ENCODE measurements at places on chromosomes 6 and 20.

- no peak for DNase-seq
Observed at GRCh38 chr6:167479901-167480648, 155.2 kb downstream of the TTLL2 start.

- DNase-seq = no peak
Observed at GRCh38 chr20:46774236-46774635, 64.8 kb downstream of the SLC2A10 start.

- peak; percentile 58 for DNase-seq
Observed at GRCh38 chr6:165662041-165662748, 846 bp downstream of the PDE10A start.

GRCh38 chr20:23658989-23659609, 21.3 kb upstream of the CST3 start:
- DNase-seq = no peak

- no peak for DNase-seq
Observed at GRCh38 chr20:6525447-6526303, 241.8 kb upstream of the BMP2 start.

DNA sequence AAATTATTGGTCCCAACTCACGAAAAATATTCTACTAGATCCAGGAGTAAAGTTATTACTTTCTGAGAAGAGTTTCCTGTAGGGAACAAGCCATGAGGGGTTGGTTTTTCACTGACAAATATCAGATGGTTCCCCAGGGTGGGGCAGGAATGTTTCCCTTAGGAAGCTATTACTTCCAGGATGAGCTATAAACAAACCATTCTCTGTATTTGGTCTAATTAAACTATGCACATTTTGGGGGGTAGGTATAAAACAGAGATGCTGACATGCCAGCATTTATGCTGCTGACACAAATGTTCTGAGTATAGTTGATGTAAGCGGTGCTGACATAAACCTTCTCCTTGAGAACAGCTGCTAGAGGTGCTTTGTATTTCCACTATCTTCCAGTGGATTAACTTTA, 54.2 kb downstream of the OGFRL1 start:
- DNase-seq = no peak

- no peak for DNase-seq
Observed at GRCh38 chr6:142956726-142957125, 11.8 kb upstream of the HIVEP2 start.

DNA sequence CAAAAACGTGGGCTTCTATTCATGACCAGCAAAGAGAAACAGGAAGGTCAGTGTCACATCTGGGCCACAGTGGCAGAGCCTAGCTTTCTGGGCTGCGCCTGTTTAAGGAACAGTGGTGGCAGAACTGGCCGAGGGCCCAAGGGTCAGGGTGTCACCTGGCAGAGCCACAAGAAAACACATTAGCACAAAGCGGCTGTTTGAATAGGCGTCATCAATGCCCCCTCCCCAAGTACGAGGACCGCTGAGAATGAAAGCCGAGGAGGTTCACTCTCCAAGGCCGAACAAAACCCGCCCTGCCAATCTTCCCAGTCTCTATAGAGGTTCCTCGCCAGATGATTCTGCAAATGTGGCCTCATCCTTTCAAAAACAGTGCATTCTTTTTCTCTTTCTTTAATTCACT, 125.2 kb upstream of the TRAF3IP2 start:
- no peak for DNase-seq

DNA sequence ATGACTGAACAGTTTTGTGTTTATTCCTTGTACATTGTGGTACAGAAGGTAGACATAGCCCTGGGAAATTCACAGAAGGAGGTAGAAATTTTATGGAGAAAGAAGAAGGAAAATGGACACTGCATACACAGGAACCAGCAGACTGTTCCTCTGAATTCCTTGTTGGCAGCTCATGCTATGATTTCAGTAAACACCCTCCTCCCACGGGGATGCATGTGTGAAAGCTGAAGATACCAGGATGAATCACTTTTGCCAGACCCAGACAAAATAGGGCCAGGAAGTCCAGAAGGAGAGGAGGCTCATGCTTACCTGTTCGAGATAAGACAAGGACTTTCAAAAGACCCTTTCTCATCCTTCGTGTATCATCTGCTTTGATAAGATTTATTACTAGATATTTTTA, 110.3 kb upstream of the GGTLC1 start:
- DNase-seq = no peak

- DNase-seq = no peak
Observed at GRCh38 chr6:118813775-118814174, 80.2 kb upstream of the ASF1A start.

- DNase-seq = no peak
Observed at GRCh38 chr6:142735204-142735603, 209.8 kb downstream of the HIVEP2 start.

GRCh38 chr6:126388104-126388598, 48.2 kb downstream of the CENPW start:
- DNase-seq = no peak

DNA sequence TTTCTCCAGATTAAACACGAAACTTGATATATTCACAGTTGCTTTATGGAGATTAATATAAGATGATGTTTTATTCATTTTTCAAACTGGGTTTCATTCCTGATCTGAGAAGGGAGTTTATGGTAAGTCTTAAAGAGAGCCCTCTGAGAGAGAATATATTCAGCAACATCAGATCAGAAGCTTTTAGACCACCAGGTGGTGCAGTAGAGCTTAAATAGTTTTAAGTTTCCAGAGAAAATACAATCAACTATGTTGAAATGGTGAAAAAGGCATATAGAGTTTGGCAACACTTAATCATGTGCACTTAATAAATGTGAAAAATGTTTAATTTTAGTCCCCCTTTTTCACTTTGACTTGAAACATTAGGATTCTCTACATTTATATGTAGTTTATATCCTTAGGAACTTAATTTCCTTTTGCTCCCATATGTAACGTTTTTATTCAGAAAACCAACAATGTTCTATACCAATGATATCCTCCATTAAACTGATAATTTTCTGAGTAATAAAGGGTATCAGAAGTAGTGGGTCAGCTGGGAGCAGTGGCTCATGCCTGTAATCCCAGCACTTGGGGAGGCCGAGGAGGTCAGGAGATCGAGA, 86.4 kb upstream of the CLDN20 start:
- DNase-seq = no peak

GRCh38 chr6:52499026-52499425, 77.8 kb downstream of the TRAM2 start:
- DNase-seq = no peak

- DNase-seq = no peak
Observed at GRCh38 chr20:17710379-17711266, 10.9 kb downstream of the BANF2 start.

DNA sequence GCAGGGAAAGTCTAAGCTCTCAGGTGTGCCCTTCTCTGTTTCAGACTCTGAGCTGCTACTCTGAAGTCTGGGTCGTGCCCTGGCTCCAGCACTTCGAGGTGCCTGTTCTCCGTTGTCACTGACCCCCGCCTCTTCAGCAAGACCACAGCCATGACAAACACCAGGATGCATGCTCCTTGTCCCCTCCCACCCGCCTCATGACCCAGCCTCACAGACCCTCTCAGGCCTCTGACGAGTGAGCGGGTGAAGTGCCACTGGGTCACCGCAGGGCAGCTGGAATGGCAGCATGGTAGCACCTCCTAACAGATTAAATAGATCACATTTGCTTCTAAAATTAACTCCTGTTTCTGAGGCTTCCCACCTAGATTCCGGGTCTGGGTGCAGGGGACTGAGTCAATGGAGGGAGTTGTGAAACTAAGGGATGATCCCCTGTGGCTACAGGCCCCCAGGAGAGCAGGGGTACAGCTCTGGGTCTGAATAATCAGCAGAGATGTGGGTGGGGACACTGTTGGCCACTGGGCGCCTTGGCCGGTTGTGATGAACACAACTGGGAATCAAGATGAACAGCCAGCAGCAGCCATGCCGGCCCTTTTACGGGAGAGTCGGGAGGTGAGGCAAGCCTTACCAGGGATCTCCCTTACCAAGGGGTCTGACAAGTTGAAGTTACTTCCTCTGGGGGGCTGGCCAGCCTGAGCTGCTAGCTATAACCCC, 10.7 kb downstream of the CST7 start:
- no peak for DNase-seq

DNA sequence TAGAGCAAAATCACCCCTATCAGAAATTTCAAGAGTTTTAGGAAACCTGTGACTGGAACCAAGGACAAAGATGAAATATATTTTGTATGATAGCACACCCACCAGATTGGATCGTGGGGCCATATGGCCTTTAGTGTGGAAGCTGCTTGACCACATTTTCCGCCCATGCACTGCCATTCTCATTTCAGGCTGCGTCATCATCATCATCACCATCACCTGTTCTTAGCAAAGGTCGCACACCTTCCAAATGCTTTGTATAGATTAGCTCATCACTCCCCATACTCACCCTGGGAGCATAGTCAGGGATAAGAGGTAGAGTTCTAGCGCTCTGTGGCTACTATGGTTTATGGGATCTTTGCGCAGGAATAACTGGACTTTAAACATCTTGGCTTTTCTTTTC, 185.7 kb downstream of the MTHFD1L start:
- no peak for DNase-seq

GRCh38 chr20:36548006-36548315, 6.6 kb downstream of the MYL9 start:
- no peak for DNase-seq

- no peak for DNase-seq
Observed at GRCh38 chr6:97304701-97305100, 21.7 kb upstream of the MMS22L start.

- no peak for DNase-seq
Observed at GRCh38 chr20:50245498-50246366, 55.1 kb downstream of the CEBPB start.

DNA sequence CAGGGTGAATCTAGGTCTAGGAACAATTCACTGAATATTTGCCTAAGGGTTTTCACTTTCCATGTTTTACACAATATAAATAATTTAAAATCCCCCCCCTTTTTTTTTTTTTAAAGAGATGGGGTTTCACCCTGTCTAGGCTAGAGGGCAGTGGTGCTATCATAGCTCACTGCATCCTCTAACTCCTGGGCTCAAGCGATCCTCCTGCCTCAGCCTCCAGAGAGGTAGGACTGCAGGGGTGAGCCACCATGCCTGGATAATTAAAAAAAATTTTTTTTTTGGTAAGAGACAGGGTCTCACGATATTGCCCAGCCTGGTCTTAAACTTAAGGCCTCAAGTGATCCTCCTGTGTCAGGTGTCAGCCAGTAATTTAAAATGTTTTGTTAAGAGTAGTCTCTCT, 17.8 kb downstream of the QKI start:
- DNase-seq = no peak

- DNase-seq = no peak
Observed at GRCh38 chr20:63378626-63379025, 17.5 kb upstream of the CHRNA4 start.
